Transverse colon (tissue), 4 donors: ENCODE measurements at places on chromosomes 16 and 17. TPM values are rescaled to one million over a fixed set of nuclear protein-coding genes. Genes with fewer than 3 reads are reported as not detected.
A peak's percentile ranks its signal among the peaks of the same experiment; 100 is the strongest.

DNA sequence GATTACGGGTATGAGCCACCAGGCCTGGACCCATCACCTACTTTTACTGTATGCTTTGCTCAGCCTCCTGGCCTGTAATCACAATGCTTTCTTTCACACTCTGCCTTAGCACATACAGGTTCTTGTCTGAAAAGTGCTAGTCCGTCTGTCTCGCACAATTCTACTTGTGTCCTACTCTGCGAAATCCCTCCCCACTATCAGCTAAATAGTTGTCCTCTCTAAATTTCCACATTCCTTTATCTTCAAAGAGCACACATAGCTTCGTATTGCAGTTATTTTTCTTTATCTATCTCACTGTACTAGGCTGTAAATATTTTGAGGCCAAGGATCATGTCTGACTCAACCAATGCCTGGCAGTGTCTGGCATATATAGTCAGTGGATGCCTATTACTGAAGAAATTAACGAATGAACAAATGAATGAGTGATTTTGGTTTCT lies 38.5 kb upstream of the ETV4 start:
- no peak for DNase-seq

The FAM20A gene
- total RNA-seq, result 4.1 TPM

DNA sequence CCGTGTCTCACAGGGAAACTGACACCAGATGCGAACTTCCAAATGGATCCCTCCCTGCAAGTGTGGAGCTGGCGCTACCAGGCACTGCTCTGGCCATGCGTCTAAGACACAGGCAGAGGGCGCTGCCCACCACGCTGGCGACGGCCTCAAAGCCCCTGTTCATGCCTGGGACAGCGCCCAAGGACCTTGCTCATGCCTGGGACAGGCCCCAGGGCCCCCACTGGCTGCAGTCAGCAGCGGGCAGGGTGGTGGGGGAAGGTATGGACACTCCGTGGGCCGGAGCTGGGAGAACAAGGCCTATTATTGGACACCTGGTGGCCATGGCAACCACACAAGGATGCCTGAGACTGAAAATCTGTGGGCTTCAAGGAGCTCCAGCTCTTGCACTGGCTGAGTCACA lies 8.8 kb downstream of the ZG16B start:
- DNase-seq, result peak; percentile 69

DNA sequence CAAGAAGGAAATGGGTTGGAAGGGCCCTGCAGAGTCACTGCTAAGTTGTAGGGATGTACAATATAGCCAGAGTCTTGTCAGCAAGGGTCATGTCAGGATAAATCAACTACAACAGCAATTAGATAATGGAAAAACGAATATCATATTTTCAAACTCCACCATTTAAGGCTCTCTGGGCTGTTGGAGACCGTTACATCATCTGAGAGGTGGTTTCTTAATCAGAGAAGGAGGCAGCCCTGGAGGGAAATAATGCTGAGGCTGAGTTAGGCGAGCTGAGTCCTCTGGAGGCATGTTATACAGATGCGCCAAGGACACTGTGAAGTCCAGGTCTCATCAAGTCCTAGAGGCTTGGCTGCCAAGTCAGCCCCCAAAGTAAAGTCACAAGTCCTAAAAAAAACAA lies 30.3 kb downstream of the LYRM9 start:
- no peak for DNase-seq

GRCh38 chr17:74663561-74663960 lies 40.0 kb upstream of the CD300E start:
- no peak for DNase-seq

GRCh38 chr16:81261049-81261648 lies 22.7 kb downstream of the BCO1 start:
- no peak for DNase-seq

- no peak for DNase-seq
These were observed 10.0 kb downstream of the CACNA1H start for GRCh38 chr16:1162701-1163566.

DNA sequence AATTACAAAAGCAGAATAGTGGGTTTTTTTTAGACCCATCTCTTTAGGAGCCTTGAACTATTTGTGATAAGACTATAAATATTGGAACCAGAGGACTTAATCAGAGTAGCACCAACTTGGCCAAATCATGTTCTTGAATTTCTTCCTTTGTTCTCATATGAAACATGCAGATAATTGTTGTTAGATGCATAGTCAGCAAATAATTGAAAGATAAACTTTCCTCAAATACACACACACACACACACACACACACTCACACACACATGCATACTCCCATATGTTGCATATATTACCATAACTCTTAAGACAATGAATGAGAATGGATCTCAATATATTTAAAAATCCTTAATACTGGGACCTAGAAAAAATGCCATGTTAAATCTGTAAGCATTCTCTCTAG lies 310.4 kb downstream of the KCNJ2 start:
- no peak for DNase-seq

DNA sequence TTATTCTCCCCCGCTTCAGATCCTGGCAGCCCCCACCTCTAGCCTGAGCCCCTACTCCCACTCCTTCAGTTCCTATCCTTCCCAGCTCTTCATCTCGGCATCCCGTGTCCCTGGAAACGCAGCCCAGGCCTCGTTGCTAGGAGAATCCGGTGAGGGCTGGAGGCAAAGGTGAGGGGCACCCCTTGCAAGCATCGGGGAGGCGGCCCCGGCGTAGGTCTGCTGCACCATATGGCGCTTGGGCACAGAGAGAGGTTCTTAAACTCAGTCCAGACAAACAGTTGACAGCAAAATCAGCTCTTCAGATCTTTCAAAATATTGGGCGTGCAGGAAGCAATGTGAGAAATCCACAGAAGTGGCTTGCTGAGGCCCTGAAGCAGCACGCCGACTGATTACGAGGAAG lies 15.0 kb downstream of the SLC38A8 start:
- no peak for DNase-seq

DNA sequence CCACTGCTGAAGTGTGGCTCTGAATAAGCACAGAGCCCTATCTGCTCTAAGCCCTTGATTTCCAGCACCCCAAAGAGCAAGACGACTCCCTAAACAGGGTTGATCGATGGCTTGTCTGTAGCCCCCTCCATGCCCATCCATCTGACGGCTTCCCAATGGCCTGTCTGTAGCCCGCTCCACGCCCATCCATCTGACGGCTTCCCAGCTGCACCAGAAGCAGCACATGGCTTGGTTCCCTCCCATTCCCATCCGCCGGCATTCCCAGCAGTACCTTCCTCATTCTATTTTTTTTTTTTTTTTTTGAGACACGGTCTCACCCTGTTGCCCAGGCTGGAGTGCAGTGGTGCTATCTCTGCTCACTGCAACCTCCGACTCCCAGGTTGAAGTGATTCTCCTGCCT lies 64.5 kb downstream of the RBFOX3 start:
- no peak for DNase-seq

GRCh38 chr16:7209598-7209997 lies 123.0 kb upstream of the RBFOX1 start:
- no peak for DNase-seq

DNA sequence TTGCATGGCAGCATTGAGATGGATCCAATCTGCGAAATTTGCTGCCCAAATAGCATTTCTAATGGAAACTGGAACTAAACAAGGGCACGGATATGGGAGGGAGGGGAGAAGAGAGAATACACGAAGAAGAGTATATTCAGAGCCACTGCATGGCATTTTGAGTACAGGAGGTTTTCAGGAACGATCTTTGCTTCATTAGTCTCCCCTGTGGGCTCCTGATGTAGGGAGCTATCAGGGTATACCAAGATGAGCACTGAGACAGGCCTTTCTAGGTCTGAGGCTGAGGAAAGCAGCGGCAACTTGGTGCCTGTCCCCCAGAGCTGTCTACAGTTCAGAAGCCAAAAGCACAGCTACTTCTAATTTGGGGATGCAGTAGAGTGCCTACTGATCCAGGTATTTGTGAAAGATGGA lies 257.7 kb upstream of the PMFBP1 start:
- no peak for DNase-seq

DNA sequence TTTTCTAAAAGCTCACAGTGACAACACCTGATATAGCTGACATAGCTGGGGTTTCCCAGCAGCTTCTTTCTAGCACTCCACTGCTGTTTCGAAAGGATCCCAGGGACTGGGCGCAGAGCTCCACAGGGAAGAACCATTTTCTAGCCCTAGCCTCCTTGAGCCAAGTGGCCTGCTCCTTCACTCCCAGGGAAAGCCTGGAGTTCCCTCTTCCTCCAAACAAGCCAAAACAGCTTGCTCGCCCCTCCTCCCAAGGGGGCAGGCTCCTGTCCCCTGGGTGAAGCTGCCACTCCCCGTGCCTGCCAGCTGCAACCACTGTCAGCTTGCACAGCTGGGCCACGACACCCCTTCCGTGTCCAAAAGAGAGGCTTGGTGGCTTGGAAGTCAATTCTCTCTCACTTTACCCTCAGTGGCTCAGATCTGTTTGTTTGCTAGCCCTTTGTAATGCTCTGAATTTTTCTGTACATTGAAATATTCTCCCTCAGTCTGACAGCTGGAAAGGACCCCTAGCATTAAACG lies 59.8 kb downstream of the CYTH1 start:
- DNase-seq, result peak; percentile 63

DNA sequence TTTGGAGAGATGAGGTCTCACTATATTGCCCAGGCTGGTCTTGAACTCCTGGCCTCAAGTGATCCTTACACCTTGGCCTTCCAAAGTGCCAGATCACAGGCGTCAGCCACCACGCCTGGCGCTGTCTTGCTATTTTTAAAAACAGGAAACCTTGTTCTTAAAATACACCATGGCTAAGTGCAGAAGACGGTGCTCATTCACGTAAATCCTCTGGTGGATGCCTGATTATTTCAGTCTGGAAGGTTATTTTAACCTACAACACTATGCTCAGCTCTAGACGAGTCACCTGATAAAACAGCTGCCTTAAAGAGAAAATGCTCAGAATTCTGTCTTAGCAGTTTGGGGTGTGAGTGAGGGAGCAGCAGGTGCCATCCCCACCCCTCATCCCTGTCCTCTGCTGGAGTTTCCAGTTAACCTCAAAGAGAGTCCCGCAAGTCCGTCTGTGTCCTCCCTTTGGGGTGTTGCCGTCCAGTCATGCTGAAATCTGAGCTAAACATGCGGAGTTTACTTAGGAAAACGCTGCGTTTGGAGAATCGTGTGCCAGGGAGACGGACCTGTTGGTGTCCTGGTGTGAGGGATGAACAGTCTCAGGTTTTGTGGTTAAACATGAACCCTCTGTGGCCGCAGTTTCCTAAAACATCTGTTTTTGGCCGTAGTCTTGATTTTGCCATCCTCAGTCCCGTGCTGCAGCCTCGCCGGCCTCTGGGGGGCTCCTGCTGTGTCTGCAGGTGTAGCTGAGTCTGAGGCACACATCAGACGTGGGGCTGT lies 17.1 kb downstream of the SPG7 start:
- peak; percentile 24 for DNase-seq

DNA sequence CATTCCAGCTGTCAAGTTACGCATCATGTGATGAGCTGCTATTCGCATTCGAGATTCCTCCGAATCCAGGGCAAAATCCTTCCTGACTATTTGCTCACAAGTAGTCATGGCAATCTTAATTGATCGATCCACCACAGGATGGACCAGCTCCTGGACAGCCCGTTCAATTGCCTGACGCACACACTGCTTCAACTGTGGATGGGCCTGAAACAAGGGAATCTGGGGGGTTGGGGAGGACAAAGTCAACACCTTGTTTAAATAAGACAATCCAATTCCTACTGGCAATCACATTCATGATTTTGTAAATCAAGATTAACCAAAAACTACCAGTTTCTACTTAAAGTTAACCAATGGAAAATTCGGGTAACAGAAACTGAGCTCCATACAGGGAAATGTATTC lies 28.4 kb downstream of the SETD6 start:
- no peak for DNase-seq

DNA sequence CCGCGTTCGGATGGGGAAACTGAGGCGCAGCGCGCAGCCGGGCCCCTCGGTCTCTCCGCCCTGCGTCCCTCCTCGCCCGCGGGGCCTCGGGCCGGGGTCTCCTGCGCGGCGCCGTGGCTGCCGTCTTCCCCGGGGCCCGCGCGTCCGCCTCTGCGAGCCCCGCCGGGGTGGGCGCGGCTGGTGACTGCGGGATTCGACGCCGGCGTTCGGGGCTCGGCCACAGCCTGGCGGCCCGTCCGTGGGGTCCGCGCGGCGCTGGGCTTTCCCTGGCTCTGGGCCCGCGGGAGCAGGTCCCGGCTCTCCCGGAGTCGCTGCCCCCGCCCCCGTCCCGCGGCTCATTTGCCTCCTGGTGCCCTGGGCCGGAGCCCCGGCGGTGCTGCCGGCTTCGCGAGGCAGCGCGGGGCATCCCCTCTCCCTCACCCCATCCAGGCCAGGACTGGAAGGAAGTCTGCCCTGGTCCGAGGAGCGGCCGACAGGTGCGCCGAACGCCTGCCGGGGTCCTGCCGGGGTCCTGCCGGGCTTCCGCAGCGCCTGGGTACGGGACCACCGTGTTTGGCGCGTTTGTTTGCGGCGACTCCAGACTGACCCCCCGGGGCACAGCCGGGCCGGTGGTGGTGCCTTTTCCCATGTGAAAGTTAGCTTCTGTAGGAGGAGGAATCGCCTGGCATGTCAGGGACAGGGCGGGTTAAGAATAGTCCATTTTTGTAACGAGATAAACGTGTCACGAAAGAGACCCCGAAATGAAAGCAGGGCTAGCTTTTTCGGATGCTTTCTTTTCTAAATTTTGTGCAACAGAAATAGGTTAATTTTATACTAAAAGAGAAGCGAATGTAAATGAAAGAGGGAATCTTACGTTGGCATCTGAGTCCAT lies 671 bp downstream of the CHMP6 start:
- peak; percentile 23 for DNase-seq

- DNase-seq, result no peak
These were observed 35.2 kb upstream of the CAPN15 start for GRCh38 chr16:492211-492875.

The ATXN7L3 gene
- total RNA-seq, result 54.0 TPM

The GP2 gene
- total RNA-seq, result 3.0 TPM

GRCh38 chr17:80362428-80363119 lies 52.4 kb upstream of the ENDOV start:
- DNase-seq, result no peak

GRCh38 chr17:8520981-8521380 lies 85.3 kb downstream of the NDEL1 start:
- DNase-seq, result no peak

The EEF2K gene
- 74.0 TPM for total RNA-seq

GRCh38 chr16:64872101-64872500 lies 249.8 kb downstream of the CDH11 start:
- no peak for DNase-seq

DNA sequence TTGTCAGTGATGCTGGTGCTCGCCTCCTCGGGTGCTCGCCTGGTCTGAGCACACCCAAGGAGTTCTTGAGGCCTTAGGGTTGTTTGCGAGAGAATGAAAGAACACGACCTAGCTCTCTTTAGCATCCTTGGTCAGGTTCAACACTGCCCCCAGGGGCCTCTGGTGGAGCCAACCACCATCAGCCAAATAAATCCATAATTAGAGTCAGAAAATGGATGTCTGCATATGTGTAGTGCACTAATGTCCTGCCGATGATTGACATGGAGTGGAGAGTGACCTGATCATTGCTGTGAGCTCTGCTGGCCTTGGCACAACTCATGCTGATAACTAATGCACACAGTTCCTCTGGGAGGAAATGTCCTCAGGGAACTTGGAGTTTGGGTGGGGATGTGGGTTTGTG lies 8.2 kb upstream of the STH start:
- no peak for DNase-seq

The VAC14 gene
- 88.3 TPM for total RNA-seq

The ITFG1 gene
- total RNA-seq, result 100 TPM
